A549 treated with CpdA at 1 μM for 4 hours (cell line): ENCODE measurements at places on chromosomes 11 and 22. TPM values are rescaled to one million over a fixed set of nuclear protein-coding genes. Genes with fewer than 3 reads are reported as not detected.

The MAPK8IP1 gene
- 5.1 to 7.0 TPM (median 5.9 TPM) in 5 replicates for total RNA-seq

The OR56B1 gene
- total RNA-seq = not detected in 5 replicates

The DNAJB7 gene
- not detected in 5 replicates for total RNA-seq

The OR4S2 gene
- total RNA-seq = not detected in 5 replicates

The ASCL2 gene
- total RNA-seq = 0.03 to 0.07 TPM in 2 of 5 replicates, not detected in the others

The PDGFB gene
- 3.2 to 4.4 TPM (median 3.5 TPM) in 5 replicates for total RNA-seq

The ATP5MG gene
- 161 to 221 TPM (median 192 TPM) in 5 replicates for total RNA-seq

The MMP1 gene
- total RNA-seq = 0.96 to 1.7 TPM (median 1.2 TPM) in 5 replicates

The DDX25 gene
- 0.02 to 0.05 TPM in 2 of 5 replicates, not detected in the others for total RNA-seq

The TBX1 gene
- total RNA-seq = 2.6 to 4.9 TPM (median 4.0 TPM) in 5 replicates

The BEST1 gene
- total RNA-seq = 2.1 to 8.7 TPM (median 5.1 TPM) in 5 replicates

The JAM3 gene
- 3.9 to 5.7 TPM (median 4.4 TPM) in 5 replicates for total RNA-seq

The TSPAN32 gene
- not detected in 5 replicates for total RNA-seq

The PLXNB2 gene
- total RNA-seq = 93.1 to 128 TPM (median 108 TPM) in 5 replicates

The RFPL2 gene
- total RNA-seq = 0.09 to 0.30 TPM (median 0.20 TPM) in 5 replicates
